Upper lobe of left lung (tissue), 6 donors: ENCODE measurements at places on chromosomes 3 and 15. TPM values are rescaled to one million over a fixed set of nuclear protein-coding genes. Genes with fewer than 3 reads are reported as not detected.

DNA sequence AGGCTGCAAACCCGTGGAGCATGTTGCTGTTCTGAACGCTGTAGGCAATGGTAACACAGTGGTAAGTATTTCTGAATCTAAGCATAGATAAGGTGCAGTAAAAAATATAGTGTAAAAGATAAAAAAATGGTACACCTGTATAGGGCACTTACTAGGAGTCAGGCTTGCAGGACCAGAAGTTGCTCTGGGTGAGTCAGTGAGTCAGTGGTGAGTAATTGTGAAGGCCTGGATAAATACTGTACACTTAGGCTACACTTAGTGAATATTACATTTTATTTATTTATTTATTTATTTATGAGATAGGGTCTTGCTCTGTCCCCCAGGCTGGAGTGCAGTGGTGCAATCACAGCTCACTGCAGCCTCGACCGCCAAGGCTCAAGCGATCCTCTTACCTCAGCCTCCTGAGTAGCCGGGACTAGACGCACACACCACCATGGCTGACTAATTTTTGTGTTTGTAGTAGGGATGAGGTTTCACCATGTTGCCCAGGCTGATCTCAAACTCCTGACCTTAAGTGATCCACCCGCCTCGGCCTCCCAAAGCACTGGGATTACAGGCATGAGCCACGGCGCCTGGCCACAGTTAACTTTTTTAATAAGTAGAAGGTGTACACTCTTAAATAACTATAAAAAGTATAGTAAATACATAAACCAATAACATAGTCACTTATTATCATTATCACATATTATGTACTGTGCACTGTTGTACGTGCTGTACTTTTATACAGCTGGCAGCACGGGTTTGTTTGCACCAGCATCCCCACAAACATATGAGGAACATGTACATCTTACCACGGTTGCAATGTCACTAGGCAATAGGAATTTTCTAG, 155.1 kb downstream of the IGF1R start:
- H3K27ac ChIP-seq: no peak overlapping the region
- peaks cover 31% of the 10 kb centered on the region for H3K4me1 ChIP-seq
- H3K36me3 ChIP-seq: no peaks in the 10 kb centered on the region
- no peak overlapping the region for H3K4me3 ChIP-seq
- H3K27me3 ChIP-seq: no peaks in the 10 kb centered on the region

DNA sequence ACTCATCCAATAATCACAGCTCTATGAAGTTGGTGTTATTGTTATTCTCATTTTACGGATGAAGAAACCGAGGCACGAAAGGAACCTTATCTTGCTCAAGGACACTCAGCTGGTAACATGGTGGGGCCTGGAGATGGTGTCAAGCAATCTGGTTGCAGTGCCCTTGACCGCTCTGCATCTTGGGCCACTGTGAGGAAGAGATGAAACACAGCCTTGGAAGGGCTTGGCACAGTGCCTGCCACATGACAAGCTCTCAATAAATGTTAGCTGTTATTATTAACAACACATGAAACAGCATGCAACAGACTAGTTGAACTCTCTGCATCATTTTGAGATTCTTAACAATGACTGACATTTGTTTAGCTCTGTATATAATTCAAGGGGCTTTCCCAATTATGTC, 10.1 kb upstream of the ITGA11 start:
- H3K4me3 ChIP-seq: no peak overlapping the region
- no peaks in the 10 kb centered on the region for H3K27me3 ChIP-seq
- no peaks in the 10 kb centered on the region for H3K4me1 ChIP-seq
- DNase-seq: no peak

DNA sequence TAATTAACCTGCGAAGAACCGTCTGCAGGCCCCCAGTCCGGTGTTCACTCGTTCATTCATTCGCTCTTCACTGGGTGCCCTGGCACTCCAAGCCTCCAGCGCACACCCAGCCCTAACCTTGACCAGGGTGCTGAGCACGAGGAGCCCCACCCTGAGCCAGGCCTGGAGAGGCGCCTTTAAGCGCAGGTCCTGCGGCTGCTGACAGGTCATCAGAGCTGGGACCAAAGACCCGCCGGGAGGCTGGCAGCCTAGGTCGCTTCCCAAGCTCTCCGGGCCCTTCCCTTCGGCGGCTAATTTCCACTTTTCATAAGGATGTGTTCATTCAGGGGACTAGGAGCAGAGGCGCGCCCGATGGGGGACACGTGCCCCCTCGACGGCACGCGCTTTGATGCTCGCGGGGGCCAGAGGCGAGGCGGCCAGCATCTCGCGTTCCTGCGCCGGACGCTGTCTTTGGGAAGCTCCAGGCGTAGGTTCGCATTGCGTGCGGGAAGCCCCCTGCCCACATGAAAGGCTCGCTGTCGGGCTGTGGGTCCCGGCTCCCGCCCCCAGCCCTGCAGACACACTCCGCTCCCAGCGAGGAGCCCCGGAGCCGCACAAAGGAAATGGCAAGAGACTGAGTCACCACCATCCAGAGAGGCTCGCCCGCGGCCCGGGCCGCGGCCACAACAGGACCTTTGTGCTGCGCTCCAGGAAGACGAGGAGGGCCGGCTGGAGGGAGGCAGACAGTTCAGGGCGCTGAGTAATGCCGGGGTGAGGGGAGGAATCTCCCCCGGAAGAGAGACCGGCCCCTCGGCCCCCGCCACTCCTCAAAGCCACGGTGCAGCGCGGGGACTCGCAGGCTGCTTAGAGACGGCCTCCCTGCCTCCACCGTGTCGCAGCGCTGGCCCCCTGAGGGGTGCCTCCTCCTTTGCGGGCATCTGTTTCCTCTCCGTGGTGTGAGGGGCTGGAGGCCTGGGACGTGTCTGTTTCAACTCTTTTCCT, 266.4 kb upstream of the HES1 start:
- no peaks in the 10 kb centered on the region for H3K4me1 ChIP-seq
- H3K27me3 ChIP-seq: no peaks in the 10 kb centered on the region
- H3K4me3 ChIP-seq: no peak overlapping the region
- no peaks in the 10 kb centered on the region for H3K36me3 ChIP-seq
- DNase-seq: peak; percentile 89

GRCh38 chr15:92268900-92269299, 124.8 kb upstream of the ST8SIA2 start:
- no peaks in the 10 kb centered on the region for H3K36me3 ChIP-seq
- no peak for DNase-seq
- no peak overlapping the region for H3K27ac ChIP-seq
- H3K4me1 ChIP-seq: no peaks in the 10 kb centered on the region
- no peak overlapping the region for H3K4me3 ChIP-seq

DNA sequence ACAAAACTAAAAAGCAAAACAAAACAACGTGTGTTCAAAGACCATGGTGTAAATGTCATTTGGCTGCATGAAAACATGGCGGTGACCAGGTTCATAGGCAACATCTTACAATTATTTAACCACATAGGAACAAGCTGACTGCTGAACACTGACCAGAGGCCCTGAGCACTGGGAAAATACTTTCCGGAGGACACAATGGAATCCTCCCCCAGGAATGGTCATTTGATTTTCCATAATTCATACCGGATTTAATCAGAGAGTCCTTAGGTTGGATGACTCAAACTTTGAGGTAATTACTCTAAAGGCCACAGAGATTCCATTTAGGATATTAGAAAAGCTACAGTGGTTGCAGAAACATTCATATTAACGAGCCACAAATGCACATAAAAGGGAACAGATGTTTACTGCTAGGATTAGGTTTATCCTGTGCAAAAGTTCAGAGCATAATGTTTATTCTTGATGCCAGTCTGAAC, 254.7 kb downstream of the NR1D2 start:
- no peaks in the 10 kb centered on the region for H3K36me3 ChIP-seq
- no peak overlapping the region for H3K27ac ChIP-seq
- H3K4me1 ChIP-seq: no peaks in the 10 kb centered on the region
- no peak for DNase-seq
- H3K4me3 ChIP-seq: no peak overlapping the region
- H3K27me3 ChIP-seq: no peaks in the 10 kb centered on the region

- H3K27ac ChIP-seq: no peak overlapping the region
- no peak overlapping the region for H3K4me3 ChIP-seq
- H3K4me1 ChIP-seq: no peaks in the 10 kb centered on the region
- no peaks in the 10 kb centered on the region for H3K36me3 ChIP-seq
Observed at GRCh38 chr3:18988614-18989229, 159.6 kb upstream of the KCNH8 start.

- no peak for DNase-seq
- no peaks in the 10 kb centered on the region for H3K36me3 ChIP-seq
- H3K4me1 ChIP-seq: peaks cover 10% of the 10 kb centered on the region
- no peak overlapping the region for H3K27ac ChIP-seq
- no peaks in the 10 kb centered on the region for H3K27me3 ChIP-seq
Observed at GRCh38 chr3:136958939-136959338, 1.2 kb downstream of the IL20RB start.

GRCh38 chr15:93929375-93930094, 301.8 kb upstream of the MCTP2 start:
- no peaks in the 10 kb centered on the region for H3K36me3 ChIP-seq
- no peak overlapping the region for H3K4me3 ChIP-seq
- no peaks in the 10 kb centered on the region for H3K4me1 ChIP-seq
- H3K27me3 ChIP-seq: no peaks in the 10 kb centered on the region

- no peaks in the 10 kb centered on the region for H3K4me1 ChIP-seq
- no peaks in the 10 kb centered on the region for H3K36me3 ChIP-seq
- H3K4me3 ChIP-seq: no peak overlapping the region
- DNase-seq: no peak
Observed at GRCh38 chr3:38662544-38662943, 13.1 kb upstream of the SCN5A start.

GRCh38 chr3:184066211-184066610, 13.4 kb downstream of the HTR3C start:
- H3K4me1 ChIP-seq: no peaks in the 10 kb centered on the region
- no peaks in the 10 kb centered on the region for H3K27me3 ChIP-seq
- no peak overlapping the region for H3K4me3 ChIP-seq
- DNase-seq: no peak
- no peak overlapping the region for H3K27ac ChIP-seq

DNA sequence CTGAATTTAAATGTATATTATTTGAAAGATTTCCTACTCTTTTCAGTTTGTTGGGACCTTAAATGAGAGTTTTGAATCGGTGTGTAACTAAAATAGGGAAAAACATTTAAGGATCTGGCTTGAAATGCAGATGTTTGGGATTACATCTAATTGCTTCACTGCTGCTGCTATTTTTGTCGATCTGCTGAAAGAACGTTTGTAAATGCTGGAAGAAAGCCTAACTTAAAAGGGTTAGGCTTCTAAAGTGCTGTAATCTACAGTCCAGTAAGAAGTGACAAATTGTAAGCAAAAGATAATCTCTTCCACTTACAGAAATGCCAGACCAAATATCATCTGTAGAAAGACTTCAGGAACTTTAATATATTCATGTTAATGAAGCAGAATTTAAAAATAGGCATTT, 691.6 kb downstream of the ZNF385D start:
- H3K27ac ChIP-seq: no peak overlapping the region
- no peak overlapping the region for H3K4me3 ChIP-seq
- no peaks in the 10 kb centered on the region for H3K36me3 ChIP-seq
- DNase-seq: no peak
- no peaks in the 10 kb centered on the region for H3K4me1 ChIP-seq
- no peaks in the 10 kb centered on the region for H3K27me3 ChIP-seq

GRCh38 chr3:57556459-57557084, 498 bp downstream of the PDE12 start:
- H3K36me3 ChIP-seq: peaks cover 8% of the 10 kb centered on the region
- H3K27me3 ChIP-seq: no peaks in the 10 kb centered on the region
- H3K27ac ChIP-seq: peak overlapping the region; percentile 92
- peaks cover 39% of the 10 kb centered on the region for H3K4me1 ChIP-seq
- DNase-seq: no peak
- peak overlapping the region; percentile 79 for H3K4me3 ChIP-seq

GHSR gene
- not detected for total RNA-seq

SPATA12 gene
- total RNA-seq: 0.27 TPM

APOD gene
- 120 TPM for total RNA-seq

ZMYND10 gene
- 30.4 TPM for total RNA-seq

RTP1 gene
- total RNA-seq: not detected
